ENCODE measurements at places on chromosomes 4 and X.

- DNase-seq = no peak
Measured at GRCh38 chr4:115424852-115425251, 311.4 kb upstream of the NDST4 start.

DNA sequence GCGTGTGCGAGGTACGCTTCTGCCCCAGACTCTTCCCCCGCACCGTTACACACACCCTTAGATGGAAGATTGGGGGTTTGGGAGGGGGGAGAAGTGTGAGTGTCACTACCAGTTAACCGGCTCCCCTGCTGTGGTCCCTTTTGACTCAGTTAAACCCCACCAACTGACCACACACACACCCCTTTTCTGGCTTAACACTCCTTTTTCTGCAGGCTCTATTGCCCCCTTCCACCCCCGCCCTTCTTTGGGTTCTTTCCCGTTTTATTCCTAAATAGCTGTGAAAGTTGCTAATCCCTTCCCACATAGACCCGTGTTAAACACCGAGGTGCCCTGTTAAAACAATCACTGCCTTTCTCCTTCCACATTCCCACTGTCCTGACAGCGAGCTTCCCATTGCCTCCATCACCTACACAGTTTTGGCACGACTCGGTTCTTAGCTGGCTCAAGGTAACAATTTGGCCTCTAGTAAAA is 3.7 kb upstream of the NR3C2 start:
- DNase-seq = no peak

DNA sequence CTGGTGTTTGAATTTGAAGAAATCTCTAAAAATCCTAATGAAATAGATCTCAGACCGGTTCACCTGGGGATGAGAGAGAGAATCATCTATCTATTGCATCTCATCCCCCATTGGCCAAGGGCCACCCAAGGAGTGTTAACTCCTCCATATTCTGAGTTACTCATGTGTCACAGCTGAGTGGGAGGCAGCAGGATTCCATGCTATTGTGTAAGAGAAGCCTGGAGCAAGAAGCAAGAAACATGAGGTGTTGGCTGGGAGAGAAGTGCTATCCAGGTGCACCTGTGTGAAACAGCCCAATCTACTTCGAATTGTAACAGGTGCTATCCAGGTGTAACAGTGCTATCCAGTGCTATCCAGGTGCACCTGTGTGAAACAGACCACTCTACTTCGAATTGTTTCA is 150.3 kb upstream of the MAOA start:
- DNase-seq = no peak

GRCh38 chr4:78100060-78100459 is 42.9 kb downstream of the FRAS1 start:
- no peak for DNase-seq

GRCh38 chrX:8743126-8743732 is 11.3 kb upstream of the ANOS1 start:
- peak; percentile 84 for DNase-seq

DNA sequence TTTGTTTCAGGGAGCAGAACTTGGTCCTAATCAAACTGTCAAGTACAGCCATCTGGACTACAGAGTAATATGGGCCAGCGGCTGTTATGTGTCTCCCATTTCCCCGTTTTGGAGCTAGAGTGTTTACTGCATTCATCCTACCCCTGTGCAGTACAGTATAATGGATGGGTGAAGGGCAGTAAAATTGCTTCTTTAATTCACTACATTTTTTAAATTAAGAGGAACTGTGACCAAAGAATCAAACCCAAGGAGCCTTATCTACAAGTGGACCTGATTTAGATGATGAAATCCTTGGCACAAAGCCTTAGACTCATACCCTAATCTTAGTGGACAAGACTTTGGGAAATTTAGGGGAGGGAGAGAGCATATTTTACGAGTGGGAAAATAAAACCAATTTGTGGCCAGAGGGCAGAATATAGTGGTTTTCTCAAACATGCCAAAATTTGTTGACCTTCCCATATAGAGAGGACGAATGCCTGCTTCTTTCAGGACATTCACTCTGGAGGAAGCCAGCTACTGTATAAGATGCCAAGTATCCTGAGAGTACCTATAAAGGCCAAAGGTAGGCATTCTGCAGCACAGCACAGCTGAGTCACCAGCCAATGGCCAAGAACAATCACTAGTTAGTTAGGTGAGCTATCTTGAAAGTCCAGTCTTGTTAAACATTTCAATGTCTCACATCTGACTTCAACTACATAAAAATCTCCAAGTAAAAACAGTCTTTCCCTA is 253.8 kb upstream of the KCNIP4 start:
- DNase-seq = no peak

- no peak for DNase-seq
Measured at GRCh38 chr4:26802790-26803189, 57.9 kb upstream of the STIM2 start.

GRCh38 chr4:37537484-37537883 is 148.7 kb downstream of the RELL1 start:
- no peak for DNase-seq

DNA sequence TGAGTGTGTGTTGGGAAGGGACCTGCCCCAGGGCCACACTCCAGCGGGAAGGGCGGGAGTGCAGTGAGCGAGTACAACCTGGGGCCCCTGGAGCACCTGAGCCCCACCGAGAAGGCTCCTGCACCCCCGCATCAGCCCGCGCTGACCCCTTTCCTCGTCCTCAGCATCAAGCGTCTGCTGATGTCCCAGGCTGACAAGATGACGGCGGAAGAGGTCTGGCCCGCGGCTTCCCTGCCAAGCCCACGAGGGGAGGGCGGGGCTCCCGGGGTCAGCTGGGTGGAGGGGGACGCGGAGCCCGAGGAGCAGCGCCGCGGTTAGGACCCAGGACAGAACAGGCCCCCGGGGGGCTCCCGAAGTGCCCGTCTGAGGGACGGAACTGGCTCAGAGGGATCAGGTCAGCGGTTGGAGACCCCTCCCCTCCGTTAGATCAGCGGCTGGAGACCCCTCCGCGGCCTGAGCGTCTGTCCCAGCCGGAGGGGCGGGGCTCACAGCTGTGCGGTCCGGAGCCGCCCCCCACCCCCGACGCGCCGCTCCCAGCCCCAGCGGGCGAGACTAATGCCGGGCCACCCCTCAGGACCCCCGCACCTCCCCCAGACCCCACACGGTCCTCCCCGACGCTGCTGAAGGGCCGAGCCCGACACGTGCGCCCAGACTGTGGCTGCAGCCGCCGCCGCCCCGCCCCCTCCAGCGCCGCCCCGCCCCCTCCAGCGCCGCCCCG is 6.7 kb downstream of the MYL5 start:
- peak; percentile 80 for DNase-seq

Measured in activated effector memory CD4-positive, alpha-beta T cell treated with anti-CD3 and anti-CD28 coated beads, Interleukin-2, amount 50 U/mL, for 16 hours (primary cell).